ENCODE measurements at places on chromosomes 11 and 22.

DNA sequence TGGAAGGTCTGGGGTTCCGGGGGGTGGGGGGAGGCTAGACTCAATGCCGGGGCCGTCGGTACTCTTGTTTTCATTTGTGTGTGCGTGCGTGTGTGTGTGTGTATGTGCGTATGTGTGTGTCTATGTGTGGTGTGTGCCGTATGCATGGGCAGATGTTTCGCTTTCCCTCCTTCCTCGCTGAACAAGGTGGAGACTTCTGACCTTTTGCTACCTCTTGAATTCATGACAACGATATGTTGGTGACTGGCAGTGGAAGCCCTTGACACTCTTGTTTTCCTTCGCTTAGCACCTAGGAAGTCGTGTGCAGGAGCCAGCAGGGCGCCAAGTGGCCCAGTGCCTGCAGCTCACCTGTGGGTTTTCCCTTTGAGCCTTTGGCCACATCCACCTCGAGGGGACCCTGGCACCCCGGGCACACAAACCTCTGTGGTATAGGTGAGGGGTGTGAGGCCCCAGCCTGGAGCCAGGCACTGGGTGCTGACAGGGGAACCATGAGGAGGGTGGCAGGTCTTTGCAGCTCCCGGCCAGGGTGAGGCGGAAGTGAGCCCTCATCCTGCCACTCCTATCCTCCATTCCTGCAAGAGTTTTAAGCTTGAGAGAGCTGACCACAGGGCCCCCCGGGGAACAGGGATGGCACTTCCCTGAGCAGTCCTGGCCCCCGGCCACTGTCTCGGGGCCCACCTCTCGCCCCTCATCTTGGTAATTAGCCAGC, 19.3 kb upstream of the TMEM191C start:
- no peak for DNase-seq

GRCh38 chr11:57340039-57340615, 2.0 kb downstream of the P2RX3 start:
- DNase-seq: no peak

GRCh38 chr11:117076941-117077691, 21.1 kb downstream of the SIK3 start:
- DNase-seq: no peak

DNA sequence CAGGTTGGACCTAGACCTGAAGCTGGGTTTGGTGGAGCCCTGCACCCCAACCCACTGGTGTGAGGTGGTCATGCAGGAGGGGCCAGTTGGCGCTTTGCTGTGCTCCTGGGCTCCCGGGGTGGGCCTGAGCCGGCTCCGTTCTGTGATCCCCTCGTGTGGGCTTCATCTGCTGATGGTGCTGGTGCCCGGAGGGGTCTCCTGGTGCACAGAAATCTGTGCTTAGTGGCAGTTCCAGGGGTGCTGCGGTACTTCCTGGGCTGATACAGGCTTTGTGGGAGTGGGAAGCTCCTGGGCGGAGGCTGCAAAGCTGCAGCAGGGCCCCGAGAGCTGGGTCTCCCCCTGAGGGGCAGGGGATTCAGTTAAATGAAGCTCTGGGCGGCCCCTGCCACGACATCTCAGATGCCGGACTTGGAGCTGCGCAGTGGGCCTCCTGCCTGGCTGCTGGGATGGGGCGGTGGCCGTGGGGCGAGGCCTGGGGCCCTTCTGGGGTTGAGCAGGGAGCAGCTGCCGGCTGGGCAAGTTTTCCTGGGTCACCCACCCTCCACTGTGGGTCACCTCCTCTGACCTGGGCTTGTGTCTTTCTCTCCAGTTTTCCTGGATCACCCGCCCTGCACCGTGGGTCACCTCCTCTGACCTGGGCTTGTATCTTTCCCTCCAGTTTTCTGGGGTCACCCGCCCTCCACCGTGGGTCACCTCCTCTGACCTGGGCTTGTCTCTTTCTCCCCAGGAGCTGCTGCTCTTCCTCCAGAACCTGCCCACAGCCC, 410.5 kb downstream of the TBC1D22A start:
- DNase-seq: no peak

DNA sequence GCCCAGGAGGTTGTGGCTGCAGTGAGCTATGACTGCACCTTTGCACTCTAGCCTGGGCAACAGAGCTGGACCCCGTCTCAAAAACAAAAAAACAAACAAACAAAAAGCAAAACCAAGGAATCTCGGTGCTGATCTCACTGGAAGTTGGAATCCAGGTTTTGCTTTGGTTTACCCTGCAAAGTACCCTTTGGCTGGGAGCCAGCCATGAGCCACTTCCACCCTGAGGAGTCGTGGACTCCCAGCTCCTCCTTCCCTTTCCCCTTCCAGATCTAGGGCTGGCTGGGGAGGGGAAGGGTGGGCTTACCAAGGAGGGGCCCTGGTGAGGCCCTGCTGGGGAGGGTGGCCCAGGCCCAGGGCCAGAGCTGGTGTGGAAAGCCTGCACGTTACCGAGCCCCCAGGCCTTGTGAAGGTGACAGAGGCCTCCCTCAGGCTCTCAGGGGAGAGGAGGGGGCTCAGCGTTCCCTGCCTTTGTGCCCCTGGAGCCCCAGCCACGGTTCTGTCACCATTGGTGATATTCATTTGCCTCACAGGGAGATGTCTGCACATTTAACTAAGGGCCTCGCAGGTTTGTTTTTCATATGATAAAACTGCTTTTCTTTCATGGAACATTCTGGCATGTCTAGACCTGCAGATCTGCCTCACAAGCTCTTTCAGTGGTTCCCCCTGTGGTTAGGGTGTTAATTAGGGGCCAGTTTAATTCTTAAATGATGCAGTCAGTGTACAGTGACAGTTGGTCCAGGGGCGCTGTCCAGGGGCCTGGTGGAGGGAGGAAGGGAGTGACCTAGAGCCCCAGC, 29.0 kb downstream of the FBLN1 start:
- no peak for DNase-seq

- no peak for DNase-seq
These were observed 17.8 kb upstream of the RCN1 start for GRCh38 chr11:32072872-32073643.

GRCh38 chr22:32380991-32381390, 23.3 kb downstream of the RFPL3 start:
- no peak for DNase-seq

DNA sequence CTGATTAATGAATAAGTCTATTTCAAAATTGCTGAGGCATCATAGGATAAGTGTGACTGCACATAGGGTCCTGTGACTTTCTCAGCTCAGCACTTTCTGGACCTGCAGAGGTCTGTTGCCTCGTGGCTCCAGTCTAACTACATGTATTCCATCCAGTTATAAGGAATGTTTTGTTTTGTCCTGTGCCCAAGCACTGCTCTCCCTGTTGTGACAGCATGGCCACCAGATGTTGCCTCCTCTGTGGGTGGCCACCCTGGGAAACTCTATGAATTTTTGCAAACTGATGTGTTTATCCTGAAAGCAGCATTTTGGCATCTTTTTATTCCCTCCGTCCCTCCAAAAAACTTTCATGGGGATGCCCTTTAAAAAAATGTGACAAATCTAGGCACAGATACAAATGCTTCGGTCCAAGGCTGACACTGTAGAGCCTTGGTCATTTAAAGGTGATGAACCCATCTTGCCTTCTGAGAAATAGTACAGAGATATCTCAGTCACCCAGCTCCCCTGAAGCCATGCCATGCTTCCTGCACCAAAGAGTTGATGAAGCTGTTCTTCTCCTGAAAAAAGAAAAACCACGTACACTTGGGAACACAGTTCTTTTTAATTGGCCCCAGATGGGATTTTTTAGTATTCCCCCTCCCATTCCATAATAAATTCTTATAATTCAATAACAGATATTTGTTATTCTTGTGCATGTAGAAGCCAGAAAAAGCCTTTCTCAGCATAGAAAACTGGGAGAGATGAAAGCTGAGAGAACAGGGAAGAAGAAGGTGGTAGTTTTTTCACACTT, 72.6 kb downstream of the CCDC34 start:
- no peak for DNase-seq

GRCh38 chr11:36557991-36558390, 9.8 kb upstream of the RAG1 start:
- DNase-seq: no peak

GRCh38 chr11:59719556-59719955, 5.9 kb upstream of the OR10V1 start:
- DNase-seq: no peak
